Bronchial smooth muscle cell (primary cell): ENCODE measurements at places on chromosomes 7 and 10. TPM values are rescaled to one million over a fixed set of nuclear protein-coding genes. Genes with fewer than 3 reads are reported as not detected.

Gene CALCR
- total RNA-seq = not detected in 2 replicates

Gene FBXO24
- 0.43 and 0.47 TPM in 2 replicates for total RNA-seq

Gene CABCOCO1
- total RNA-seq = 0.26 and 0.79 TPM in 2 replicates

Gene CNPY1
- not detected in 2 replicates for total RNA-seq

Gene VWDE
- under 0.01 and 0.16 TPM in 2 replicates for total RNA-seq

Gene SEMA3E
- total RNA-seq = 0.79 and 11.0 TPM in 2 replicates

Gene HGF
- 59.0 and 126 TPM in 2 replicates for total RNA-seq

Gene TDRD1
- 0.16 TPM in 1 of 2 replicates, not detected in the other for total RNA-seq

Gene ZNF503
- 6.7 and 16.4 TPM in 2 replicates for total RNA-seq

Gene HOXA4
- 0.34 and 0.47 TPM in 2 replicates for total RNA-seq

Gene PLPP4
- under 0.01 and 0.60 TPM in 2 replicates for total RNA-seq

Gene SAMD9L
- 11.0 and 16.2 TPM in 2 replicates for total RNA-seq

Gene MYL10
- not detected in 2 replicates for total RNA-seq

Gene UNCX
- not detected in 2 replicates for total RNA-seq

Gene ANKRD61
- total RNA-seq = not detected in 2 replicates

Gene UCN3
- total RNA-seq = not detected in 2 replicates

Gene LEP
- not detected in 2 replicates for total RNA-seq
